Uterus (tissue), 4 donors: ENCODE measurements at places on chromosomes 11 and 22.

- DNase-seq = no peak
Observed at GRCh38 chr11:12067796-12068357, 42.5 kb upstream of the MICAL2 start.

DNA sequence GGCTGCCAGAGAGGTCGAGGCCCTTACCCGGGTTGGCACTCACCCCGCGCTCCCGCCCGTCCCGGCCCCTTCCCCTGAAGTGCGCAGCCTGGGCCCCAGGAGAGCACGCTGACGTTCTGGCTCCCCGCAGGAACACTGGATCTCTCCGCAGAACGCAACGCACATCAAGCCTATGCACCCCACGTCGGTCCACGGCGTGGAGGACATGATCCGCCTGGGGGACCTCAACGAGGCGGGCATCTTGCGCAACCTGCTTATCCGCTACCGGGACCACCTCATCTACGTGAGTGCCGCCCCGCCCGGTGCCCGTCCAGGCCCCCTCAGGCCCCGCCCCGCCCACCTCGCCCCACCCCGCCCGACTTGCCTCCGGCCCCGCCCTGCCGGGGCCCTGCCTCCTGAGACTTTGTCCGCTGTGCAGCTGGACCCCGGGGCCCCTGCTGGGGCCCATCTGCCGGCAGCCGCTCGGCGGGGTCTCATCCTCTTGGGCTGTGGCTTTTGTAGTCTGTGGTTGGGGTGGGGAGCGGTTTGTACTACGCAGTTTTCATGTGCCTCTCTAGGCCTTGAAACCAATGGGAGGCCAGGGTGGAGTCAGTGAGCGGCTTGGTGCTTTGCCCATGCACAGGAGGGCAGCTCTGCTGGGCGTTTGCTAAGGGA lies 19.7 kb downstream of the MYO7A start:
- DNase-seq = no peak

DNA sequence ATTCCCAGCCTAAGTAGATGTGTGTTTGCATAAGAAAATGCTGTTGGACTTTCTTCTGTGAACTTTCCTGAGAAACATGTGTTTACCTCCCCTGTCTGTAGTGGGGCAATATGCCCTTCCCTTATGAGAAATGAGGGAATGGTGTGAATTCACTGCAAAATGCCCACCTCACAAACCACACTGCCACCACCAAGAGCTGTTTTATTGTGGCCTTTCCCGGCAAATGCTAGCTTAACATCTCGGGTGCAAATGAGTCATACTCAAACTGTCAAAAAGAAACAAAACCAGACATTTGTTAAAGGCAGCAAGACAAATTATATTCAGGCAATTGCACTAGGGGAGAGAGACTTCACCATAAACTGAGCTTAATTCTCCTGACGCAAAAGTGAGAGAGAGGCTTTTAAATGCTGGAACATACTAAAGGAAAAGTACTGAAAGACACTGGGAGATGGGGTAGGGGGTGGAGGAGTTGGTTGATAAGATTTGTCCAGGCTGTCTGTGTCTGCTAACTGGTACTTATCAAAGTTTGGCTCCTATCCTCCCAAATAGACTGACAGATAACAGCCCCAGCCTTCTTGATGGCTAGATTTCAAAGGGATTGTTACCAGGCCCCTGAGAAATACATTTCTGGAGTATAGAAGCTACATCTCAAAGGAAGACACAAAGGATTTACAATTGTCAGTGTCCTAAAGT lies 70.9 kb upstream of the OR5AK2 start:
- no peak for DNase-seq

DNA sequence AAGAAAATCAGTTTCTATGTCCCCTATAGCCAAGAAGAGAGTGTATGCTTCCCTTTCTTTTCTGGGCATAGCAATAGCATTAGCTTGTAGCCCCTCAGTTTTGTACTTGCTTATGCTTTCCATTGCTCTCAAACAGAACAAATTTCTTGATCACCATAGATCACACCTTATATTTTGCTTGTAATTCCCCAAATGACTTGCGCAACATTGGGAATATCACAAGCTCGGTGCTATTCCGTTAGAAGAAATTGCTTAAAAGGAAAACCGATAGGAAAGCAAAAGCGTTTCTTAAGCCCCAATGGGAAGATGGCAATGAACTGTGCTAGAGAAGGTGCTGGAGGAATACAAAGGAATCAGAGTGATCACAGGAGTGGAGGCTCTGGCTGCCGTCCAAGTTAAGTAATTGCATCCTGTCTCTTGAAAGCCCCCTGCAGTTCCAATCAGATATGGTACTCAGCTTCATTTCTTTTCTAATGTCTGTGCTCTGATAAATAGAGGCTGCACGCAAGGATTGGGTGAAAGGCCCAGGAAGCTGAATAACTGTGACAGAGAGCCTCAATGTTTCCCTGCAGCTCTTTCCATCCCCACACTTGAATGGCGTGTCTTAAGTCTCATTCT lies 182.1 kb upstream of the KIRREL3 start:
- DNase-seq = no peak

DNA sequence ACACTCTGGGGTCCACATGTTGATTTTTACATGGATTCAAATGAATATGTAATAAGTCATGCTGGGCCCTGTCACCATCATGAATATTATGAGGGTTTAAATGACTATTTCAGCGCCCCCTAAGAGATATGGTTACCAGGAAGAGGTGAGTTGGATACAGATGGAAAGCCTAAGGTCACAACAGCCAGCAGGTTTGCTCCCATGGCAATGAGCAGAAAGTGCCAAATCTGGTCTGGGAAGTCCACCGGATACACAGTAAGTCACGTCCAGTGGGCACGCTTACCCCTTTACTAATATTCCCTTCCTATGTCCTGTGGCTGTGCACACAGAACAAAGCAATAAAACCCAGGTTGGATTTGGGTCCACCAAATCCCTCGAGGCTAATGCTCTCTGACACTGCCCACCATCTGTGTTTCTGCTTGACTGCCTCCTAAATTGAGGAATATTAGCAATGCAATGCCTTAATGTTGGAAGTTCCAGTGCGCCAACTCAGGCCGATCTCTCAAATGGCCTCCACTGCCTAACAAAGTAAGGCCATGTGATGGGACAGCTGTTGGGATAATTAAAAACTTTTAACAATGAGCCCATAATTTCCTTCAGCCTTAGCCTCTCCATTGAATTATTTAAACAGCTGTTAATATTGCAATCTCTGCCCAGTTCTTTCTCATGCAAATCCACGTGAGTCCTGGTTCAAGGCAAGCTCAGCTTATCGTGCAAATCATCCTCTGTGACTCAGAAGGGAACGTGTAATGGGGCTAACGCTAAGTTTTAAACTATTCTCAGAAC lies 97.6 kb downstream of the SLC1A2 start:
- DNase-seq = peak; percentile 43

- DNase-seq = no peak
Observed at GRCh38 chr22:43998679-43999264, 25.3 kb upstream of the PARVB start.

DNA sequence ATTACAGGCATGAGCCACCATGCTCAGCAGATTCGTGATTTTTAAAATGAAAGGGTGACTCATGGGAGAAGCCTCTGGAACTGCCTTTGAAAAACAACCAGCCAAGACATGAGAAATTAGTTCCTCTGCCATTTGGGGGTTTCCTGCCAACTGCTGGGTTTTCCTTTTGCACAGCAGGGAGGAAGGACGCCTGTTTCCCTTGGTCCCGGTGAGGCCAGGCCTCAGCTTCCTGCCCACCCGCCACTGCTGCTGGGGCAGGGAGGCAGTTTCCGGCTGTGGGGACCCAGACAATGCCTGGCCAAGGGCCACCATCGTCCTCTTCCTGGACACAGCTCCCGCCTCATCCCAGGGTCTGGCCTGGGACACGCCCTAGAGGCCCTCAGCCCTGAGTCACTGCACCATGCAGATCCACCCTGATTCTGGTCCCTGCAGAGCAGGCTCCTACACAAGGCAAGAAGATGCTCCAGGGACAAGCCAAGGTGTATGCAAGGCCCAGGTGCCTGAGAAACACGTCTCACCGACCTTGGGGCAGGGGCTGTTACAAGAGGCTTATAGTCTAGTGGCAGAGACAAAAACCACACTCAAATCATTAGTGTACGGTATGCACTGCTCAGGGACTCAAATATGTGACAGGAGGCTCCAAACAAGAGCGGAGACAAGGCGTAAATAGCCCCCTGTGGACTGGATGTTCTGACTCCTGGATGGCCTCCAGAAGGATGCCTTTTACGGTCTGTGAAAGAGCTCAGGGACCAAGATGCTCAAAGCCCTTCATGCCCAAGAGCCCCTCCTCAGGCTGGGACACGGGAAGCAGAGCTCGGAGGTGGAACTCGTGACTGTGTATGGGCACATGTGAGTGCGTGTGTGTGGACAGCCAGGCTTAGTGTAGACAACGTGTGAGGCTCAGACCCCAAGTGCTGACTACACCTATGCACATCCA lies 10.0 kb downstream of the PPM1F start:
- DNase-seq = peak; percentile 79

GRCh38 chr11:77705876-77706579 lies 68.4 kb upstream of the CLNS1A start:
- no peak for DNase-seq

DNA sequence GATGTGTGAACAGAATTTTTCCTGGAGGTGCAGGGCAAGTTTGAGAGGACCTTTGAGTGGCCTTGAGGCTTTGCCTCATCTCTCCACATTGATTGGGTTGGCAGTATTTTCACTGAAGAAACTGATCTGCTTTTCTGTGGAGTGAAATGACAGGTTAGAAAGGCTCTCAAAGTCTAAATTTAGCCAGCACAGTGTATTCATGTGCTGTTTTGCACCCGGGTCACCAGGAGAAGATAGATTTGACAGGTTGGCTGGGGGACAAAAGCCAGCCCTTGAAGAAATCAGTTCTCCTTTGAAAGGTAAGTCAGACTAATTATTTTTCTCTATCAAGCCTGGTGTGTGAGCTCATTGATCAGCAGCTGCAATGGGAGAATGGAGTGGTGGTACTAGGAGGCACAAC lies 152.9 kb downstream of the DBX1 start:
- no peak for DNase-seq

GRCh38 chr11:43576803-43577521 lies 103.6 kb upstream of the HSD17B12 start:
- DNase-seq = no peak

- DNase-seq = no peak
Observed at GRCh38 chr11:20973940-20974559, 304.7 kb downstream of the NELL1 start.

DNA sequence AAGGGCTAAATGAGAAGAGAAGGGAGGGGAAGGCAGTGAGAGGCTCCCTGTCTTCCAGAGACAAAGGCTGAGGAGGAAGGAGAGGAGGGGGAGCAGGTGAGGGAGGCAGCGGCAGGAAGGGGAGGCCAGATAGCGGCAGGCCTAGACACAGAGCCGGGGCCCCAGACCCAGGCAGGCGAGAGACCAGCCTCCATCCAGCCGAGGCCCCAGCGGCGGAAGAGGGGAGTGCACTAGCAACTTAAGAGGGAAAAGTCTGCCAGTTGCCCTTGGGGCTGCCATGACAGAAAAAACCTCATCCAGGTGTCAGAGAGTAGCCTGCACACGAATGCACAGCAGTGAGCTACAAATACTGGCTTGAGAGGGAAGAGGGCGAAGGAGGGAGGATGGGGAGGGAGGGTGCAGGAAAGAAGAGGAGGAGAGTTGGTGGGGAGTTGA lies 46.7 kb downstream of the IGLL1 start:
- DNase-seq = no peak
